HS-5 (cell line): ENCODE measurements at places on chromosomes 3 and 15.

- no peak for DNase-seq
These were observed 342.1 kb downstream of the SLC9A9 start for GRCh38 chr3:143506190-143506589.

- peak; percentile 16 for DNase-seq
These were observed 78.5 kb downstream of the TRANK1 start for GRCh38 chr3:36866368-36866767.

DNA sequence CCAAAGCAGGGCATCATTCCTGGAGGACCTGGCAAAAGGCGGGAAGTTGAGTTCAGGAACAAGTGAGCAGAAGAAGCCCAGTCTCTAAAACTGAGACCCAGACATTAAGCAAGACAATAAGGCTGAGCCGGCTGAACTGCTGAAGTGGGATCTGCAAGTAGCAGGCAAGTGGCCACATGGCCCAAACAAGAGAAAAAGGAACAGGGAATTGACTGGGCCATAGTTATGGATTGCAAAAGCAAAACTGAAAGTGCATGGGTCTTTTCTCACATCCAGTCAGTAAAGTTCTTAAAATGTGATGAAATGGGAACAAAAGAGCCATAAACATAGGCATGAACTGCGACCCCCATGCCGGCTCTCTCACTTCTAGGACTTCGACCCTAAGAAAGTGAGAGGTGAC, 101.2 kb downstream of the SCN11A start:
- no peak for DNase-seq

DNA sequence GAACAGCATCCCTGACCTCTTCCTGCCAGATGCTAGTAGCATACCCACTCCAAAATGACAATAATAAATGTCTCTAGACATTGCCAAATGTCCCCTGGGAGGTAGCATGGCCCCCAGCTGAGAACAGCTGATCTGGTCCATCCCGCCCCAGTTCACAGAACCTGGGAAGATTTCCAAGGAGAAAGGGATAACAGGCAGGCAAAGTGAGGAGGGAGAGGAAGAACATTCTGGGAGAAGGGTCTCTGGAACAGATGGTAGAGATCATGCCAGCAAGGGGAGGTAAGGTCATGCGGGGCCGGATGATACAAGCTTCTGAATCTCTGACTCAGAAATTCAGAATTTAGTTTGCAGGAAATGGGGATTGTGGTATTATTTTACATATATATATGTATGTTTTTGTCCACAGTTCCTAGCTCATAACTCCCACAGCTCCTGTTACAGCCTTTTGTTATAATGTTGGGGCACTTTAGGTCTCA, 192.7 kb downstream of the SUCLG2 start:
- DNase-seq: peak; percentile 68

- DNase-seq: no peak
These were observed at the start of gene ALDH1A2 for GRCh38 chr15:58065445-58066041. ALDH1A2 (minus strand) TSS chr15:58065711; CDS start chr15:58065650, 61 bp downstream.

DNA sequence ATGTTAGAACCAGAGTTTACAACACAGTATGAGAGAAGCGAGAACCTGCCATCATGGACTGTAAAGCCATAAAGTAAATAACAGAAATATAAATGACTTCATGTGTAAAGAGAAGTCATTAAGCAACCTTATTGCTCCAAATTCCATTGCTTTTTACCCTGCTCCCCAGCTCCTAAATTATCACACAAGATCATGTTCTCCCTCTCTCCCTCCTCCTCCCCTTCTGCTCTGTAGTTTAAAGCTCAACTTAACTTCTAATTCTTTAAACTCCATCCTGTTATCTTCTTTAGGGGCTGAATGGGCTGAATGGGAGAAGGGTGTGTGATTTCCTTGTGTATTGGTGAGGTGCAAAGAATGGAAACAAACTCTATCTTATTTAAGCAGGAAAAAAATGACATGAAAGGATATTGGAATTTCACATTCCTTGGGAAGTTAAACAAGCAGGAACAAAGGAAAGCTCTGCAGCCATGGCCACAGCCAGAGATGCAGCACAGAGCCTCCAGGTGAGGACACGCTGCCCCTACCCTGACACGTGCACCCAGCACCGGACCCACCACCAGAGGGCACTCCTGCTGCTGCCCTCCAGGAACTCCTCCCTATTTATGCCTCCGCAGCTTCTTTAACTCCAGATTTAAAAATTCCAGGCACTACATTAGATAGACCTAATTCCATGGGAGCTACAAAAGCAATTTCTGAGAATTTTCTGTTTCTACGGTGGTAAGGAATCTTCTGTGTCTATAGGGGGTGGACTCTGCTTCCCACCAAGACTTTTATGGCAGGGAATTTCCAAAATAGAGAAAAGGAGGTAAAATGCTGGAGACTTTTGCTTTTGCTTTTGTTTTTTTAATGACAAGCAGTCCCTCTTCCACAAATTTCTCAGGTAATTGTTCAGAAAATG, 76.9 kb upstream of the ABI3BP start:
- DNase-seq: no peak
